ENCODE measurements at places on chromosomes 1 and 21.

GRCh38 chr1:41580021-41580420 is 95.5 kb upstream of the EDN2 start:
- no peak for DNase-seq

DNA sequence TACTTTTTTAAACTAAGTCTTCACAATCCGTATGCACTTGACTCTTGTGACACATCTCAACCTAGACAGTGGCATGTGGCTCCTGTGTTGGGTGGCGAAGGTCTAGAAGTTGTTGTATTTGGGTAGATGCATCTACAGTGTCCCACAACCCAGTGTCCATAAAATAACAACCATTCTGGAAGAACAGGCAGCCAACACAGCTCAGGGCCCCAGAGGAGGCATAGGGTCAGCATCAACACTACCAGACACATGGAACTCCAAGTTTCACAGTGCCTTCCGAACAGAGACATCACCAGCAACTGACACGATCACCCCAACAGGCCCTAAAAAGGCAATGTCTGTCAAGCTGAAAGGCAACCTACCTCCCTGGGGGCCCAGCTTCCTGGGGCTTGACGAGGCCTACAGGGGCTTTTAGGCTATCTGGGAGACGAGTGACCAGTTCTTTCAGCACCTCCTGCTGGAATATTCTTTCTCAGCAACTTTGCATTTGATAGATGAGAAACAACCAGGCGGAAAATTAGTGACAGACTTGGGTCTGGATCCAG is 5.6 kb downstream of the SH3BP5L start:
- DNase-seq = no peak

GRCh38 chr1:241829468-241829867 is 18.5 kb upstream of the EXO1 start:
- DNase-seq = no peak

DNA sequence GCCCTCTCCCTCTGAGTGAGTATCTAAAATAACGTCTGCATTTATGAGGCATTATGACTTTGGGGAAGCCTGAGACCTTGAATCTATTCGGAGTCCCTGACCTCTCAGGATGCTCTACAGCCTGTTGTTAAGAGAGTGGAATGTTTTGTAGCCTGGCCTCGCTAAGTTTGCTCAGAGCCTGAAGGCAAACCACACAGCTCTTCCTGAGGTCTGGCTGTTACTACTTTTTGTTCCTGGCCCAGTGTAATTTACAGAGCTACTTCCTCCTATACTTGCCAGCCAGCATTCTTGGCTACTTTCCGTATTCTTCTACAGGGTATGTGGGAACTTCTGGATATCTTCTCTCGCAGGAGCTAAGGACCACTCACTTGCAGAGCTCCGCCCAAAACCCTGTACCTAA is 3.6 kb upstream of the ZMYM4 start:
- peak; percentile 22 for DNase-seq

- DNase-seq = no peak
Measured at GRCh38 chr1:167737169-167737568, 15.4 kb downstream of the MPZL1 start.

- DNase-seq = no peak
Measured at GRCh38 chr1:174276087-174276486, 116.8 kb downstream of the RABGAP1L start.

DNA sequence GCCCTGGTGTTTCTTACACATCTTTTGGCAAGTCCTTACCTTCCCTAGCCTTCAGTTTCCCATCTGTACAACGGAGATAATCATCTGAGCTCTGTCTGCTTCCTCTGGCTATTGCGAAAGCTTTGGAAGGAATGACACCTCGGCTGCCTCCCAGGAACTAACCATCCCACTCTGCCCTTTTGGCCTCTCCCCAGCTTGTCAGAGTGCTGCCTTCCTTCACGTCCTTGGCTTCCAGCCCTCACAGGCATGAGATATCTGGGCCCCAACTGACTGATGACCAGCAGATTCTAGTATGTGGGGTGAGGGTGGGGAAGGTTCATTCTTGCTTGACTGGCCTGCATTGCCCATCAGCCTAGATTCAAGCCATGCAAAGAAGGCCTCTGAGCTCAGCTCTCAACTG is 253.1 kb upstream of the FGGY start:
- DNase-seq = peak; percentile 85

DNA sequence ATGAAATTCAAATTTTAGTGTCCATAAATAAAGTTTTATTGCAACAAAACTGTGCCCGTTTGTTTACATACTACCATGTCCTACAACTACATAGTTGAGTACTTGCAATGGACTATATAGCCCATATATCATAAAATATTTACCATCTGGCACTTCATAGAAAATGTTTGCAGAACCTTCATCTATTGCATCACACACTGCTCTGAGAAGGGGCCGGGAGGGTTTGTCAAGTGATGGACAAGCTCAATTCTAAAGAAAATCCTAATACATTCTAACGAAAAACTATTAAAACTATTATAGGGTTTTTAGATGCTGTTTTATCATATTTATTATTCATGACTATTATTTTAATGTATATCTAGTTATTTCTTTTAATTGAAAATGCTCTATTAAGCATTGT is 35.9 kb downstream of the RGSL1 start:
- DNase-seq = no peak

DNA sequence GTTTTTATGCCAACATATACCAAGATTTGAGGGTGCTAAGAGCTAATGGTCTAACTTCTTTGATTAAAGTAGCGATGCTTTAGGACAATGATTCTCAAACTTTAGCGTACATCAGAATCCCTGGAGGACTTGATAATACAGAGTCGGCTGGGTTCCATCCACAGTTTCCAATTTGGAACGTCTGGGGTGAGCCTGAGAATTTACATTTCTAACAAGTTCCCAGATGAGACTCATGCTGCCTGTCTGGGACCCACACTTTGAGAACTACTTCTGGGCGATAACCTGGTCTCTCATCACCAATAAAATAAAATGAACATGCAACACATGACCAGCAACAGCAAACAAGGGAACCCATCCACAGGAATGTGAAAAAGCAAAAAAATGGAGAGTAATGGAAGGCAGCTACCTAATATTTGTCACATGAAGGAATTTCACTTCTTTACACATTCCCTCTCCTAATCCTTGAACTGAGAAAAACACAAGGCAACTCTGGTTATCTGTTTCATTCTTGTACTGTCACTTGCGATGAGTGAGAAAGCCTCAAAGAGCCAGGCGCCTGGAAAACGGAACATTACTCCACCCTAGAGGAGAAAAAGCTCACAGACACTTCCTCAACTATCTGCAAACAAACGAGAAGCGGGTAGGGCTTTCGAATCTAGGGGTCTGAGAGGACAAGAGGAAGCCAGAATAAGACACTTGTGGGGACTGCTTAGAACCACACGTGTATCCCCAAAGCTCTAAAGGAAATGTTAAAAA is 14.0 kb downstream of the HSF2BP start:
- peak; percentile 87 for DNase-seq

- peak; percentile 42 for DNase-seq
Measured at GRCh38 chr1:10867138-10867721, 70.8 kb upstream of the CASZ1 start.

GRCh38 chr1:83574791-83575190 is 424.1 kb downstream of the TTLL7 start:
- DNase-seq = no peak

DNA sequence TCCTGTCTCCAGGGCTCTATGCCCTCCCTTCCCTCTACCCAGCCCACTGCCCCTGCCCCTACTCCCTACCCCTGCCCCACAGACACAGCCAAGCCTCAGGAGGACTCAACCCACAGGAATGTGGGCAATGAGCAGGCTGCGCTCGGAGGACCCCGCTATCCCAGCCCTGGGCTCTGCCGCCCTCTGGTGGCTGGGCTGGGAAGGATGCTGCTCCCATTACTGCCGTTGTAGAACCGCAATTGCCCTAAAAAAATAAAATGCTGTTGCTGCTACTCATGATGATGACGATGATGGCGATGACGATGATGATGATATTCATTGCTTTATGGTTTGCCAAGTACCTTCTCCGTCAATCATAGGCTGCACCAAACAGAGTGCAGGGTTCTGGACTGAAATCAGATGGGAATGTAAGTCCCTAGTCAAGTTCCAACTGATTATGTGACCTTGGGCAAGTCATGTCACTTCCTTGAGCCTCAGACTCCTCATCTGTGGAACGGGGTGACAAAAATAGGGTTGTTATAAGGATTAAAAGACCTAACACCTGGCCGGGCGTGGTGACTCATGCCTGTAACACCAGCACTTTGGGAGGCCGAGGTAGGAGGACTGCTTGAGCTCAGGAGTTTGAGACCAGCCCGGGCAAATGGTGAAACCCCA is 24.6 kb downstream of the ARHGEF19 start:
- DNase-seq = peak; percentile 73

- no peak for DNase-seq
Measured at GRCh38 chr1:198287916-198288315, 131.1 kb downstream of the NEK7 start.

GRCh38 chr1:227086636-227087035 is 146.5 kb downstream of the COQ8A start:
- DNase-seq = no peak

- DNase-seq = peak; percentile 76
Measured at GRCh38 chr1:200838676-200839445, 33.9 kb upstream of the GPR25 start.

DNA sequence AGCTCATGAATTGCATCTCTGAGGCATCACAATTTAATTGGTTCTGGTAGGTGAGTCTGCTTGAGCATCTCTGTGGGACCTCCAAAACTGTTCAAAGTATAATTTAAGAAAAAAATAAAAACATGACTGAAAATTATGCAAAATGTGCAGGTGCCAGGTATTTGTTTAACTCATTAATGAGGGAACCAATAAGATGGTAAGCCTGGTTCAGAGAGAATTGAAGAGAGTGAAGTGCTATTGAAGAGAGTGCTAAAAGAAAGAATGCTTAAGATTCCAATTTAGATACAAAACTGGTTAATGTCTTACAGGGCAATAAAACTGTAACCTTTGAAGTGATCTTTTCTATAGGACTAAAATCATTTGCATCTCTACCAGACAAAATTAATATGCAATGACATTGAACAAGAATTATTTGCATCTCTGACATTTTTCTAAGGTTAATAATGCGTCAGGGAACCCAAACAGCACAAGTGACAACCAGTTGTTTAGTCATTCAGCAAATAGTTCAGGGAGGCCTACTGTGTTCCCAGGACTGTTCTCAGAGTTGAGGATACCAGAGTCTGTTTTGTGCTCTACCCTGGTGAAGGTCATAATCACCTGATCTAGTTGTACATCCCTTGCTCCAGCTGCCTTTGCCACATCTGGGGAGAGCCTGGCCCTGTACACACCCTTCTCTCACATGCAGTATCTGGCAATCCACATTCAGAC is 183.5 kb downstream of the PATJ start:
- DNase-seq = no peak

GRCh38 chr1:109112056-109112651 is 1.8 kb upstream of the ELAPOR1 start:
- DNase-seq = peak; percentile 48

- peak; percentile 85 for DNase-seq
Measured at GRCh38 chr1:248838357-248839167, 538 bp downstream of the ZNF672 start.

DNA sequence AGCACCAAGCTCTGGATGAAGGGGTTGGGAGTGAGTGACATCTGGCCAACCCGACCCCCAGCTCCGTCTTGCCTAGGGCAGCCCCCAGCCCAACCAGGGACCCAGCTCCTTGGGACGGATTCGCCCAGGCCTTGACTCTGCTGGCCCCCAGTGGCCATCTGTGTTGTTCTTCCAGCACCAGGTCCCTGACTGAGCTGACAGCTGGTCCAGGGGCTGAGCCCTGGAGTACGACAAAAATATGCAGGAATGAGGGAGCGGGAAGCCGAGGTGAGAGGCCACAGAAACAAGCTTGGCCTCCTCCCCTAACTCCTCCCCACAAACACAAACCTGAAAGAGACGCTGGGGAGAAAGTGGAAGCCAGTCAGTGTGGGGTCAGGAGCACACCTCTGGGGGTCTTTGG is 55.0 kb upstream of the PAX7 start:
- DNase-seq = peak; percentile 27

GRCh38 chr1:65277605-65278347 is 31.6 kb upstream of the DNAJC6 start:
- no peak for DNase-seq

DNA sequence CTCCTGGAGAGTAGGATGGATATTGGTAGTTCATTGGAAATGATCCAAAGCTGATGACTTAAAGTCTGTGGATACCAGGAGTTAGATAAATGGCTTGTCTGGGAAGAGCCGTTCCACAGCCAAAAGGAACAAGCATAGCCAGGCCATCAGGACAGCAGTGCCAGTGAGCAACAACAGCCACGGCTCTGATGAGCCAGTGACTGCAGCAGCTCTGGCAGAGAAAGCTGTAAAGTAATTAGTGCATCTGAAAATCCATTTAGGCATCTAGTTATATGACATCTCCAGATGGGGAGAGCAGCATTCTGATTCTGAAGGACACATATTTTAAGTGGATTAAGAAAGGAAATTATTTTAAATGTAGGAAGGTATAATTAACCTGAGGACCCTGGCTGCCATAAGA is 256.2 kb upstream of the PLXNA2 start:
- DNase-seq = no peak

GRCh38 chr1:240074908-240075307 is 16.8 kb upstream of the FMN2 start:
- no peak for DNase-seq

DNA sequence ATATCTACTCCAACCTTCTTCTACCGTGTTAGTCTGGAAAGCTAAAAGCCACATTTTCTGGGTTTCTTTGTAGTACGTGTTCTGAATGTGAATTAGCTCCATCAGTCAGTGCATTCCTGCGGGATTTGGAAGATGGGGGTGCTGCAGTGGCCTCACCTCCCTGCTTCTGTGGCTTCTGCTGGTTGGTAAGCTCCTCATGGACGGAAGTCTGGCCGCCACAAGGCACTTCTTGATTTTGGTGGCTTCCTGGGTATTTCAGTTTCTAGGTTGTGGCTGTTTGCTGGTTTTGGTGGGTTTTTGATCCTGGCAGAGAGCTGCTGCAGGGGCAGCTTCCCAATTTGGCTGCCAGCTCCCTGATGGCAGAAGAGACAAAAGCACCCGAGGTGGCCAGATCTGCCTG is 20.9 kb upstream of the TACSTD2 start:
- DNase-seq = no peak

DNA sequence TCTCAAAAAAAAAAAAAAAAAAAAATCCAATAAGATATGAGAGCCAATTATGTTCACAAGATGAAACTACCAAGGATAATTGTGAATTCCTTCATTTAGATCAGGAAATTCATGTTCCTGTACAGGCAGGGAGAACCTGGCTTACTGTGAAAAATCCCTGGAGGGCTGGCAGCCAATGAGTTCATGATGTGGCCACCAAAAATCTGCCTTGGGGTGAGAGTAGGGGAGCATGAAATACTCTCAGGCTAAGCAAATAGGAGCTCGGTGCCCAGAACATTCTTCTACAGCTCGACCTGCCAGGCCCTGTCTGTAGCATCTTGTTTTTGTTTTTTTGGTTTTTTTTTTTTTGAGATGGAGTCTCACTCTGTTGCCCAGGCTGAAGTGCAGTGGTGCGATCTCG is 50.1 kb downstream of the PIK3CD start:
- no peak for DNase-seq

Data from fibroblast of skin of scalp (primary cell).